Coronary artery (tissue), 2 donors: ENCODE measurements at places on chromosomes 16 and 17.

DNA sequence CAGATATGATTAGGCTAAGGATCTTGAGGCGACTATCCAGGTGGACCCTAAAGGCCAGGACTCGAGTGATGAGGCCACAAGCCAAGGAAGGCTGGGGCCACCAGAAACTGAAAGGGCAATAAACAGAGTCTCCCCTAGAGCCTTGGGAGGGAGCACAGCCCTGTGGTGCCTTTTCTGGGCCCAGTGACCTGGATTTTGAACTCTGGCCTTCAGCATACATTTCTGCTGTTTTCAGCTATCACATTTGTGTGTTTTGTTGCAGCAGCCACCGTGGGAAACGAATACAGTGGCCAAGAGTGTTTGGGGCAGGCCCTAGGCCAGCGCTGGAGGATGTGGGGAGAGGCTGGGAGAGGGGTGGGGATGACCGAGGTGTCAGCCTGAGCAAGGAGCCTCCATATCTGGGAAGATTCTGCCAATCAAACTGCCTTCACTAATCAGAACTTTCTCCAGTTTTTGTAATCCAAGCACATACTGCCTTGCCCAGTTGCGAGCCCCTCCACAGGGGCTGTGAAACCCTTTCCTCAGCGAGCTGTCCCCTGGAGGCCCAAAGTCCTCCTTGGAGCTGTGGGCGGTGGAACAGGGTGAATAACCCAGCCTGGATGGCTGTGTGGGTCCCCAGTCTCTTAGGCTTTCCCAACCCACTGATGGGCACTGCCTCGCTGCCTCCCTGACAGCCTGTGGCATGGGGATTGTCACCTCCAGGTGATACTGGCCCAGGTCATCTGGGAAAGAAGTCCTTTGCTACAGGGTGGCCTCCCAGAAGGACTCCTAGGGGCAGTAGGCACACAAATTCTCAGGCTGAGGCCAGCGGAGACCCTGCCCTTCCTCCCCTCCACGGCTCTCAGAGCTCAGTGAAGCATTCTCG is 16.8 kb downstream of the B9D1 start:
- DNase-seq, result no peak

DNA sequence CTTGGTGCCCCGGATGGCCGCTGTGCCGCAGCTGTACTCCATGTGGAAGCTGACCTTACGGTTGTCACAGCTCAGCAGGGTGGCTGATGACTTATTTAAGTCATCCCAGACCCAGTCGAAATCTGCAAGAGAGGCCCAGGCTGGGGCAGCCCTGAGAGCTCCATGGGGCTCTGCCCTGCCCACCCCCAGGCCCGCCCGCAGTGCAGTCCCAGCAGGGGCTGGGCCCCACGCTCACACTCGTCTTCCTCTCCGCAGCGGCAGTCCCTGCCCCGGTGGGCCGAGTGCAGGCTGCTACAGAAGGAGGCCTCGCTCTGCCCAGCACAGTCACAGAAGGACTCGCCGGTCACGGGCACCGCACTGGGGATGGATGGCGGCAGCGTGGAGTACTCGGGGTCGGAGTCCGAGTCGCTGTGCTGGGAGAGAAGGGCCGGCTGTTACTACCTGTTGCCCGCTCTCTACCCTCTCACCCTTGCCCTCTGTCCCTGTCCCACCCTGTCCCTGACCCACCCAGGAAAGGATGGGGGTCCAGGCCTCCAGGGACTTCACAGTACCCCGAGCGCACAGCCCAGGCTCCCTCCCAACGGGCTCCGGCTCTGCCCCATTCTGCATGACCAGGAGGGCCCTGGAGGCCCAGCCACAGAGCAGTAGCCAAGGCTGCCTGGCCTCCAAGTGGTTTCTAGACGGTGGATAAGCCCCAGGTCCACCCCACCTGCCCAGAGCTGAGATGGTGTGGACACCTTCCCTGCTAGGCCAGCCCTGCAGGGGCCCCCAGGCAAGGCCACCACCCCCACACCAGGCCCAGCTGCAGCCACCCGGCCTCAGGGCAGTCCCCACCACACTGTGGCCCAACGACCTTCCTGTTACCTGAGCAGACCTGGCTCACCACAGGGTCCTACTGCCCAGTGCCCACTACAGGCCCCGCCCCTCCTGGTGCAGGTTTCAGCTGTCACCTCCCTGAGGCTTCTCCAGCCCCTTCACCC is 3.9 kb downstream of the SPSB3 start:
- DNase-seq, result no peak

- DNase-seq, result no peak
Measured at GRCh38 chr17:81066072-81066471, 31.1 kb downstream of the BAIAP2 start.

- no peak for DNase-seq
Measured at GRCh38 chr17:66637491-66637890, 197.4 kb upstream of the CACNG5 start.

GRCh38 chr17:73293031-73293430 is 18.8 kb downstream of the CDC42EP4 start:
- DNase-seq, result no peak

DNA sequence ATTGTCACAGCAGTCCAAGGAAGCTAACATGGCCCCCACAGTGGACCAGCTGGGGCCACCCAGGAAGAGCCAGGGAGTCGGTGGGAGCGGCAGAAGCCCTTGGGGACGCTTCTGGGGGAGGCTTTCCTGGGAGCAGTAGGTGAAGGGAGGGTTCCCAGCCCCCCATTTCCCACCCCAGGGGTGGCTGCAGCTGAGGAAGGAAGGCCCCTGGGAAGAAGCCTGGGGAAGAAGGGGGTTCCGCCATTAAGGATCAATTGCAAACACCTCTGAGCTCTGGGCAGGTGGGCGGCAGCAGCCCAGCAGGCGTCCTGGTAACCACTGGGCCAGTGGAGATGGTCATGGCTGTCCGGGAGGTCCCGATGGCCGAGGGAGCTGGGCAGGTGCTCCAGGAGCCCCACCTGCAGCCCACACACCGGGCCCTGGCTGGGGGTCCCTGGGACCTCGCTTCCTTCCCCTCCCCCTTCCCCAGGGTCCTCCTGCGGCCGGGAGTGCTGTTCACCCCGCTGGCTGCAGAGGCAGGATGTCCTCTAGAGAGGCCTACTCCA is 592 bp upstream of the PERCC1 start:
- DNase-seq, result no peak

GRCh38 chr16:85381738-85382592 is 231.2 kb upstream of the GSE1 start:
- no peak for DNase-seq
